ENCODE measurements at places on chromosomes 2 and 18.

- no peak for DNase-seq
These were observed 12.0 kb downstream of the SRD5A2 start for GRCh38 chr2:31568585-31569201.

DNA sequence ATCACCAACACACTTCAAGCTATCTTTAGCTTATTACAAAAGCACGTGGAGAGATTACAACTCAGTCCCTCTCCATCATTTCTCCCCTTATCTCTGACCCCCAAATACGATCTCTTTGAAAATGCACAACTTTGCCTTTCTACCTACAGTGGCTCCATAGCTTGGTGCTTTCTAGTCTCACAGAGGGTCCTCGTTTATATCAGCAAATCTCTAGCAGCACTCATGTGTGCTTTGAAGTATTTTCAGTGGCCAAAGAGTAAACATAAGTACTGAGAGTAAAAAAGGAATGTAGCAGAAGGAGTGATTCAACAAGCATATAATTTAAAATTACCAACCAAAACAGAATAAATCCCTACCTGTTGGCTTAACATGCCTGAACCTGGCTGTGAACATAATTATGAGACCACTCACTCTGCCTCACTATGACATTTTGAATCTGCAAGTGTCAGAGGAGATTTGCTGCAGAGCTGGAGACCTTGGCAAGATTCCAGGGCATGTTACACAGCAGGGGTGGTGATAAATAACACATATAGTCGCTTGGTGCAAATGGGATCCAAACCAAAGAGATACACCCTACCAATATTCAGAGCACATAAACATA is 54.6 kb downstream of the LAMA3 start:
- no peak for DNase-seq

DNA sequence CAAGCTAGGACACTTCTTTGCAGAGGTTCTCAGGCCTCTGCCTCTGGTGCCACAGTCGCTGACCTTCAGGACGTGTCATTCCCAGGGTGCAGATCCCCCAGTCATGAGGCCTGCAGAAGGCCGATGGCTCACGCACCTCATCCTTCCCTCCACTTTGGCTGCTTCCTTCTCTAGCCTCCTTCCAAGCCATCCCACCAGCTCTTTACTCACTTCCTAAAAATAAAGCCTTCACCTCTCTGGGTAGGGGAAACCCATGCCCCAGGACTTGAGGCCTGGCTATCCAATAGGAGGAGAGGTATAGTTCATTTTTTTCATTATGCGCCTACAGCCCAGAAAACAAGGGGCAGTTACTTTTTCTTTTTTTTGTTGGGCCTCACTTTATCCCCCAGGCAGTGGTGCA is 91.4 kb downstream of the B3GNT2 start:
- DNase-seq, result no peak

DNA sequence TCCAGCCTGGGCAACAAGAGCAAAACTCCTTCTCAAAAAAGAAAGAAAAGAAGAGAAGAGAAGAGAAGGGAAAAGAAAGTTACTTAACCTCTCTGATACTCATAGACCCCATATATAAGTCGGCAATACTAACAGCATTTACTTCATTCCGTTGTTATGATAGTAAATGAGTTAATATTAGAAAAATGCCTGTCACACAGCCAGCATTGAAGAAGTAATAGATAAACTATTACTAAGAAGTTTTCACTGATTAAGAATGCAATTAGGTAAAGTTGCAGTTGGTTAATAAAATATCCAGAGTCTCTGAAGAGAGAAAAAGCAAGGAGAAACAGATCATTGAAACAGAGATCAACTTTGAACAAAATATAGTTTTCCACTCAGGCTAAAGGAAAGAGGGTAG is 161.3 kb upstream of the UBE2E3 start:
- DNase-seq, result no peak

DNA sequence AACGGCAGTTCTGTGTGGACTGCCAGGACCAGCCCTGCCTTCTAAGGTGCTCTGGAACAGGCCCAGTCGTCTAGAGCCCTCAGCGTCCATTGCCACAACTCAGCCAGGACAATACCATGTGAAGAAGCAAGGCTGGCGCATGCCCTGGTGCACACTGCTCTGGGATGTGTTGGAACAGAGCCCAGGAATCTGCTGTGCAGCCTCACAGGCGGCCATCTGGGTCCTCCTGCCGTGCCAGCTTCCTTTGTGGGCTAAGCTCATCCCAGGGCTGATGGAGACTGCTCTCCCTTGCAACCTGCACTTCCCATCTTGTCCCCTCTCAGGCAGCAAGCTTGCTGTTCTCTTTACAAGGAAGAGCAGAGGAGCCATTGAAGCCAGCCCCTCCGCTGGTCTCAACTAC is 246.4 kb upstream of the PXDN start:
- DNase-seq, result no peak

DNA sequence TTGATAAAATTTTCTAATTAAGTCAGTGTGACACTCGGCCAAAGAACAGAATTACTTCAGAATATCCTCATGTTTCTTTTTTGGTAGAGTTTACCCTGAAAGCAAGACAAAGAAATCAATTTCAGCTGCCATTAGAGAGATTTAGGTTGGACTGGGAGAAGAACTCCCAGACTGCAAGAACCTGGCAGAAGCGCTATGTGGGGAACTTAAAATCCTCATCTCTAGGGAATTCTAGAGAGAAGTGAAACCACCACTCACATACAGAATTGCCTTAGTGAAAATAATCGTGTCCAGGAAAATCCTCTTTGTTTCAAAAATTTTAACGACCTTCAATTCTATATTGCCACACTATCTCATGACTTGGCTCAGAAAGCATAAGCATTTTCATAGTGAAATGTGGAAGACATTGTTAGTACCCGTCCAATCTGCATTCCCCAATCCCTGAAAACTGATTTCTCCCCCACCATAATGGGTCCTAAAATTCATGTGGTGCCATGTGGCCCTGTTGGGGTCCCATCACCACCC is 297.3 kb upstream of the MEIS1 start:
- no peak for DNase-seq

GRCh38 chr18:48729404-48729803 is 190.6 kb downstream of the CTIF start:
- DNase-seq, result no peak

GRCh38 chr2:36613801-36614200 is 15.8 kb upstream of the FEZ2 start:
- no peak for DNase-seq

- no peak for DNase-seq
These were observed 85.6 kb downstream of the PRKCE start for GRCh38 chr2:45736757-45737704.

- no peak for DNase-seq
These were observed 59.5 kb upstream of the SP3 start for GRCh38 chr2:174024524-174025270.

DNA sequence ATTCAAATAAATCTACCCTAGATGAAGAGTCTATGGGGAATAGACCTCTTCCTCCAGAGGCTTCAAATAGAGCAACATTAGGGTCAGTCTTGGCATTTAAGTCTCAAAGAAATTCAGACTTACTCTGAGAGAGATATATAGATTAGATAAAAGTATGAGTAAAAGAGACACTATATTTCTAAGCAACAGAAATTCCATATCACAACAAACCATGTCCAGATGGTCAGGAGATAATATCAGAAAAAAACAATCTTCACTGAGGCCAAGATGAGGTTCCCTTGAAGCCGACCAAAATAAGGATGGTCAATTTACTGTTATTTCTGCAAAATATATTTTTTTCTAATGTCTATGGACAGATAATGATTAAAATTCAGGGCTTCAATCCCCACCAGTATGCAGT is 89.1 kb upstream of the NOSTRIN start:
- DNase-seq, result no peak

DNA sequence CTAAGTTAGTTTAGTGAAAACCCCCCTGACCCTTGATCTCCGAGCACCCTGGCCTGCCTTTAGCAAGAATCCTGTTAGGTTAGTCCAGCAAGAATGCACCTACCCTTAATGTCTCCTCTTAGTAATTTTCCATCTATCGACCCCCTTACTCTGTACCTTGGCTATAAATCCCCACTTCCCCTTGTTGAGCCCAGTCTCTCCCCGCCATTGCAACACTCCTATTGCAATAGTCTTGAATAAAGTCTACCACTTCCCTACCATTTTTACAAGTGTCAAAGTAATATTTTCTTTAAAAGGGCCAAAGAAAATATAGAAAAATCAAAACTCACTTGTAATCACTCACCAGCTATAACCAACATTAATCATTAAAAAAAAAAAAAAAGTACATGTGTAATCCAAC is 4.2 kb upstream of the ZBTB7C start:
- DNase-seq, result no peak

- no peak for DNase-seq
These were observed 107.4 kb downstream of the POLR1A start for GRCh38 chr2:85998071-85998991.

DNA sequence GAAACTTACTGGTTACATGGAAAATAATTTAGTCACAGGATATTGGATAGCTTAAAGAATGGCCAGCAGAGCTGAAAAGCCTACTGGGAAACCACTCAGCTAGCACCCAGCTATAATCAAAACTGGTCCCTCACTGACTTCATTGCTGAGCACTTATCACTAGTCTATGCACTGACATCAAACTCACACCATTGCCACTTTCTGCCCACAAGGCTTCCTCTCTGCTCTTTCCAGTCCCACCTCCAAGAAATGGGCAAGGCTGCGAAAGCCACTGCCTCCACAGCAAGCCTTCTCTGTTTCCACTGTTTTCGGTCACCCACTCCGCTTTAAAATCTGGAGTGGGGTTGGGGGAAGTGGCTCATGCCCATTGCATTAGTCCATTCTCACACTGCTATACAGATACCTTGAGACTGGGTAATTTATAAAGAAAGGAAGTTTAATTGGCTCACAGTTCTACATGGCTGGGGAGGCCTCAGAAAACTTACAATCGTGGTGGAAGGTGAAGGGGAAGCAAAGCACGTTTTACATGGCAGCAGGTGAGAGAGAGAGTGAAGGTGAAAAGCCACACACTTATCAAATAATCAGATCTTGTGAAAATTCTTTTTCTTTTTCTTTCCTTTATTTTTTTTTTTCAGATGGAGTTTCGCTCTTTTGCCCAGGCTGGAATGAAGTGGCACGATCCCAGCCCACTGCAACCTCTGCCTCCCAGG is 77.0 kb upstream of the CERS6 start:
- DNase-seq, result peak; percentile 43

DNA sequence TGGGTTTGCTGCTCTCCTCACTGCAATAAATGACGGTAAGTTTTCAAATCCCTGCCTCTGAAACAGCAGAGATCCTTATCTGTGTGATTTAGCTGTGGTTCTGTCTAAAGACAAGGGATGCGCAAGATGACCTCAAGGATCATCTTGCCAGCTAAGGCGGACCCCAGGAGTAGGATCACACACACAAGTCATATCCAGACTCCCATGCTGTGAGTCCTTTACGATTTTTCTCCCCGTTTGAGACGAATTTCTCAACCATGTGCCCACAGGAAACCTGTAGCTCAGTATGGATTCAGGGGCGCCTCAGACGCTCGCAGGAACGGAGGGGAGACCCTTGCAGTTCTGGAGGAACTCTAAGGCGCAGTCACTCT is 11.1 kb upstream of the DCTN1 start:
- no peak for DNase-seq

DNA sequence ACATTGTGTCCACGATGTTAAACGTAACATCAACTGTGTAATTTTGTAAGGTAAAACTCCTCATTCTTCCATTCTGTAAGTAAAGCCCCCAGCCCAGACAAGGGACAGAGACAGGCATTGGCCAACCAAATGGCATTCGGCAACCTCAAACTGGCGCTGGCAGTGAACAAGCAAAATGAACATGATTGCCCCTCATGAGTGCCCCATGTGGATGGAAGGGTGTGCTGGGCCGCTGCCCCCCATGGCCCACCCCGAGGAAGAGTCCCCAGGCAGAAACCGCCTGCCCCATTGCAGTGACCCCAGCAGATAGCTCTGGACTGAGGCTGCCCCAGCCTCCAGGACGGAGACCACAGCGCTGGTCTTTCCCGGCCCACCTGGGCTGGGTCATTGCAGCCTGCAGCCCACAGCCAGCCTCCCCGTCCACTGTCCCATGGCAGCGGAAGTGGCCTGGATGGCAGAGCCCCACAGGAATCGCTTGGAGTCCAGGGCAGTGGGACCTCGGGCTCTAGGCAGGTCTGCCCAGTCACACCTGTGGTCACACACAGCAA is 220.2 kb downstream of the HDAC4 start:
- DNase-seq, result no peak
